Activated T-helper 1 cell treated with anti-CD3 and anti-CD28 coated beads, Interleukin-2, amount 50 U/mL, for 16 hours (primary cell): ENCODE measurements at places on chromosomes 2 and 18.

GRCh38 chr2:185608799-185609198 is 129.8 kb upstream of the FSIP2 start:
- DNase-seq: no peak

DNA sequence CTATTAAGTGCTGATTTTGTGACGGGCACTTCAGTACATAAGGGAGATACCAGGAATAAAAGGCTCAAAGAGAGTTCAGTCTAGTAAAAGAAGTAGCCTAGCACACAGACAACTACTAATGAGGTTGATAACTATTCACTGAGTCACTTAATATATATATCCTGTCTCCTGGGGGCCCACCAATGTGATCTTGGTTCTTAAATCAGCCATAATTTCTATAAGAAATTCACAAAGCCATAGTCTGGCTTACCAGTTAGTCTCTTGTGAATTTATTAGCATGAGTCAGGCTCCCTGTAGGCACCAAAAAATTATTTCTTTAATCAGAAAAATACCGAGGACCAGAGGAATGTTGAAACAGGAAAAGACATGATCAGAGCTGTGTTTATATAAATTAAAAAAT is 10.4 kb downstream of the KCNE4 start:
- DNase-seq: no peak

DNA sequence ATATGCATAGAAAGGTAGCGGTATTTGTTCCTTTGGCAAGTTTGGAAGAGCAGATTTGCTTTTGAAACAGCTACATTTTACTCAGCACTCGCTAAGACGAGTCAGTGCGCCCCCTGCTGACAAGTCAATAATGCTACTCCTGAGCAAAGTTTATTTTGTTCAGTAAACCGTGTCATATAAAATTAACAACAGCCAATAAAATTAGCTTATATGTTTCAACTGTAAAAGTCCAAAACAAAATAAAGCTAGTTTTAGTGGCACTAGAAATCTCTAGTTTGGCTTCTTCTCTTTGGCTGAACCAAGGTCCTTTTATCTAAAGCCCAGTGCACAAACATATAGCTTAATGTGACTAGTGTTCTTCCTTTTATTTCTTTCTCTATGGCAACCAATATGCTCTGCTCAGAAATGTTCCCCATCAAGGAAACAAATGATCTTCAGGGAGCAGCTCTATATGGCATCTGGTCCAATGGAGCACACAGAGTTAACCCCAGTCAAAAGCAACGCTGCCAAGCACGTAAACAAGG is 4.2 kb upstream of the POU3F3 start:
- no peak for DNase-seq

- no peak for DNase-seq
Observed at GRCh38 chr2:119518401-119519056, 5.8 kb downstream of the SCTR start.

DNA sequence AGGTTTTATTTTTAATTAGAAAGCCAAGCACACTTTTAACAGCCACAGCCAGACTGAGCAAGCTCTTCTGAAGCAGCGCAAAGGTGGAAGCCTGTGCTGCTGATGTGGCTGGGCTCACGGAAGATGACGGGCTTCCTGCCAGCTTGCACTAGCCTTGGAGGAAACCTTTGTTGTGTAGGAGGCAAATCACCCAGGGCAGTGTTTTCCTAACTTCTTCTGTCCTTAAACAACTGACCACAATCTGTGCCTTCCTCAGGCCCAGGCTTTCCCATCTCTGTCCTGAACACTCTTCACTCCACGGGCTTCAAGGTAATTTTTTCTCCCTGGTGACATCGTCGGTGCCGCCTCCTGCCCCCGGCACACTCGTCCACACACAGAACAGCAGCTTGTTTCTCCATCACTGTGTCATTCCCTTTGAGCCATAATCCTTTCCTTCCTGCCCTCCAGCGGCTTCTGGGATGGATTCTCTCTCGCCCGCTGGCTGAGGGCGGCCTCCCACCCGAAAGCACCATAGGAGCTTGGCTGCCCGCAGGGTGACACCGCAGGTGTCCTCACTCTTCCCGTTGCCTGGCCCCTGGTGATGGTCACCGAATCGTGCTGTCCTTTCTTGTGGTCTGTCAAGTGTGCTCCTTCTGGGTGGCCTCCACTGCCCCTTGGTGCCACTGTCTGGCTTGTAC is 31.1 kb upstream of the INHBB start:
- no peak for DNase-seq

DNA sequence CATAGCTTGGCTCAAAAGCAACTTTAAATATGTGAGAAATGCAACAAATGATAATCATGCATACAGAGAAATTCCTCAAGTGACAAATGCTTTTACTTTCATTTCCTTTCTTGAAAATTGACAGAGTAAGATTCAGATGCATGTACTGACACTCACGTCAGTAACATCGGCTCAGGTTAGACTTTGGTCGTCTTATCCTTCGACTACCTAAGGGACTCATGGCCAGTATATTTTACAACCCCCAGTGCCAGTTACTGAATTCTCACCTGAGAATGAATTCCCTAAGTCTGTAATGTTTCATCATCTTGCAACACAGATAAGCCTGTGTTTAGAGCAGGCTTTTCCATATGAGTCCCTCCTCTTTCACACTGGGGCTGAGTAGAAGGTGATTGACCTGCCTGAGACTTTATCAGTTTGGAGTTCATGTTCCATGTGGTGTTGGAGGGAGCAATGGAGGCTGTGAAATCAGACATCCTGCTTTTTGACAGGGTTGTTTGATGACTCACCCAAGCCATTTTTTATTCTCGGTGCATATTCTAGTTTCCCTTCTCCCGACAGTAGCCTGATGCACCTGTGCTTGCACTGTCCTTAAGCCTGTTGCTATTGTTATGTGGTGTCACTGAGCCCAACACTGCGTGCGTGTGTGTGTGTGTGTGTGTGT is 30.5 kb upstream of the ATP8B1 start:
- no peak for DNase-seq

- DNase-seq: no peak
Observed at GRCh38 chr18:6054256-6054842, 159.0 kb upstream of the TMEM200C start.

DNA sequence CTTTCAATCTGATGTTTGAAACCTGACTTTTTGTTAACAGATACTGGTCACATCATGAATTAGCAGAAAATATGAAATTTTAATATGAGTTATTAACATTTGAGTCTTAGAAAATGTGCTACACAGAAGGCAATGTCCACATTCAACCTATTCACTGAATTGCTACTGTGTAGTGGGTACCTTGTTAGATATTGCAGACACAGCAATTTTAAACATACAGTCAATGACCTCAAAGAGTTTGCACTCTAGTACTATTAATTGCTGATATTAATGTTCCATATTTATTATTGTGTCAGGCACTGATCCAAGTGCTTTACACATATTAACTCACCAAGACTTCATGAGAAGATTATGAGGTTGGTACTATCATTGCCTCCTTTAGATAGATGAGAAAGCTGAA is 385.4 kb upstream of the PKDCC start:
- DNase-seq: no peak

DNA sequence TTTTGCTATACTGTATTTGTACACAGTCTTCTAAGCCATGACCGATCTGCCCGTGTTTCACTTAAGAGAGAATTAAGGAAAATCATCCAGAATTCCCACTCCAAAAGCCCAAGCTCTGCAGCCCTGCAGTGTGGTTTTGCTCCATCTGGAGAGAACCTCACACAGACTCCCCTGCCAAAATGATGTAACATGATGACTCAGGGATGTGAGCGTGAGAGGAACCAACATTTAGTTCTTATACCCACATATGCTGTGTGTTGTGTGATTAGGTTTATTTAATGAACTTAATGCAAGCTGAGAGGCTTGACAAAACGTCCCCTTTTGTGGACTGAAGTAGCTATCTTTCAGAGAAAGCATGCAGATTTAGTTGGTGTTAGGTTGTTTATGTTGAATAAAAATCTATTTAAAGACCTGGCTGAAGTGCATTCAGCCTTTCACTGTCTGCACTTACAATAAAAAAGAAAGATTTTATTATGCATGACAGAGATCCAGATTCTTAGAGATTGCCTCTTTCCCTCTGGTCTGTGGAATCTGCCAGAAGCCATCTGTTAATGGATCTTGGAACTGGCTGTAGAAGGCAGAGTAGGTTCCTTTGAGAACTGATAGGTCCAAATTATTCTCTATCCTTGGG is 6.3 kb downstream of the RAB12 start:
- no peak for DNase-seq

DNA sequence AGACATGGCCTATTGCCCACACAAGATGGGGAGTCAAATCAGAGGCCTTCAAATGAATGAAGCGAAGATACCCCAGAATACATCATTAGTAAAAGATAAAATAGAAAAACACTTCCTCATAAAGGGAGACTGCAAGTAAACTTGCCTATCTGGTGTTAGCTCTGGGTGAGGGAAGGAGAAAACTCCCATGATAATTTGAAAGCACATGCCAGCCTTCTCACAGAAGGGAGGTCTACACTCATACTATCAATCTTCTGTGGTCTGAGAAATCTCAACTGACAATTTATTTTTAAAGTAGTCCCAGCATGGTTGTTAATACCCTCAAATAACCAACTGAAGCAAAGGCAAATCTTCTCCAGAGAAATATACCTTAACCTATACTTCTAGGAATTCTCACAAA is 75.4 kb downstream of the EXOC6B start:
- no peak for DNase-seq

GRCh38 chr2:120957905-120958304 is 222.2 kb downstream of the GLI2 start:
- no peak for DNase-seq

DNA sequence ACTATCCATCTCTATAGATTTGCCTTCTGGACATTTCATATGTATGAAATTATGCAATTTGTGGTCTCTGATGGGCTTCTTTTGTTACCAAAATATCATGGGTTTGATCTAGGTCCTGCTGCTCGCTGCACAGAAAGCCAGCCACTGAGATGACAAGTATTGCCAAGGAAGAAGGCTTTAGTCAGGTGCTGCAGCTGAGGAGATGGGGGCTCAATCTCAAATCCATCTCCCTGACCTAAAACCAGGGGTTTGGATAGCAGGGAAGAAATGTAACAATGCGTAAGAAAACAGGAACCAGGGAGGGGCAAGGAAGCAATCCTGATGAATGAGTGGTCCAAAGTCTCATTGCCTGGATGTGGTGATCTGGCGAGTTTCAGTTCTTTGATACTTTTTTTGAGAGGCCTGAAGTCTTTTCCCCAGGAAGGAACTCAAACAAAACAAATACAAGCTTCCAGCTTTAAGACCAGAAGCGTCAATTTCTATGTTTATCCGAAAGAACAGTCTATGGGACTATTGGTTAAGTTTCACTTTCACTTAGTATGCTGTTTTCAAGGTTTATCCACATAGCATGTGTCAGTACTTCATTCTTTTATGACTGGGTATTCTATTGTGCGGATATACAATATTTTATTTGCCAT is 3.4 kb upstream of the CKAP2L start:
- no peak for DNase-seq

DNA sequence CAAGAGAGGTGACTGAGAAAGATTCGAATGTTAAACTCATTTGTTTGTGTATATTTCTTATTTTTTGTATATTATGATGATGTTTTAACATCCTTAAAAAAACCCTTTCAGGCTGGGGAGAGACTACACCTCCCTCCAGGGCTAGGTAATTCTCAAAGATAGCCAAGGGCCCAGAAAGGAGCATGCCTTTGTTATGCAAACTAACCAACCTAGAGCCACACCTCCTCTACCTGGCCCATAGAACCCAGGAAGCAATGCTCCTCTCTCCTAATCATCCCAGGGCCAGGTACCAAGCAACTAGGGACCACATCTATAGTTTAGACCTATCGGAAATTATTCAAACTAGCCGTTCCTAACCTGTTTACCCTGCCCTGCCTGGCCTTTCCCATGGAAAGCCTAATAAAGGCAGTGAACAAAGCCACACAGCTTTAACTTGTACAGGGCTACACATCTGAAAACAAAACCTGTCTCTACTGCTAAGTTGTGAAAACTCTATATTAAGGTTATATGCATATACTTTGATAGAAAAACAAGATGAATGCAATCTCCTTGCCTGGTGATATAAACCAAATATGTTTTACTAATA is 79.7 kb downstream of the COLEC12 start:
- no peak for DNase-seq

DNA sequence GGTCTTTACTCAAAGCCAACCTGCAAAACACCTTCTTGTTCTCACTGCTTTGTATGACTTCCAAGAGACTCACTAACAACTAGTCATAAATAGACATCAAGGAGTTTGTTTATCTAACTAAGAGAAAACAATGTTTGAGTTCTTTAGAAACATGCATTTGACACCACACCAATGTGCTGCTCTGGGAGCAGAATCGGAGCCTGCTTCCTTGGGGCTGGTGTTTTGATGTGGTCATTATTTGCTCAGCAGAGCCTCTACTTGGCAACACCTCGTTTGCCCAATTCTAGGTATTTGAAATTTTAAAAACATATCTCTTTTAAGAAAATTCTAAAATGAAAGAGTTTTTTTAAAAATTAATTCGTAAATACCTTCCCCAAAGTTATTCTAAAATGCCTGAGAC is 167.5 kb downstream of the BCL2 start:
- DNase-seq: no peak

GRCh38 chr18:60413944-60414547 is 41.5 kb upstream of the MC4R start:
- DNase-seq: no peak

- no peak for DNase-seq
Observed at GRCh38 chr18:44859751-44860439, 179.2 kb downstream of the SETBP1 start.

DNA sequence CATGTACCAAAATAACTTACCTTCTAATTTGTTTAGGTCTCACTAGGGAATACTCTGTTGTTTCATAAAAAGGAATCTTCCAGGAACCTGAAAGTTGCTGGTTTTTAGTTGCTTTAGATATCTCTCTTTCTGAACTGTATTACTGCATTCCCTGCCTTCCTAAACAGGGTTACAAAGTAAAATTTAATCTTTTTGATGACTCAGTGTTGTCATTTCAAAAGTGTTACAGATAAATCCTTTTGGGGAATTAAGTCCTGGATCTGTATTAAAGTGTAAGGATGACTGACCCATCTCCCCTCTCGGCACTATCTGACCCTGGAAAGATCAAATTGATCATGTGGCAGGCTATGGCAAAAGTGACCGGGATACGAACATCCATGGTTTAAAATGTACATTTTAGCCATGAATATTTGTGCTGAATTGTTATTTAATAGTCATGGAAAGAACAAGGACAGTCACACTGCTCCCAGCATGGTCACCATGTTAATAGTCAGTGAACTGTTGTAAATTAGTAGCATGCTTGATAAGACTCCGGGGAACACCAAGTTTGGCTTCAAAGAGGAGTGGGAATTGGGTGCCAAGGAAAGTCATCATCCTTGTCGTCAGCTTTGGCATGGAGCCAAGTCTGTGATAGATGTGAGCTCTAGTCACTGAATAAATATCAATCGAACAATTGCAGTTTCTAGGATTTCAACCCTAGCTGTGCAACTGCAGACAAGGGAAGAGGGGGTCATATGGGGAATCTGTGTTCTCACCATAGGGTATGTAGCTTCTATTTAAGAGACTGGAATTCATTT is 4.2 kb downstream of the PLEKHA3 start:
- no peak for DNase-seq

GRCh38 chr2:105718846-105719481 is 25.7 kb upstream of the NCK2 start:
- no peak for DNase-seq
